ENCODE measurements at places on chromosomes 7 and 10.

- no peak for DNase-seq
Observed at GRCh38 chr7:75847707-75848106, 31.1 kb upstream of the RHBDD2 start.

- no peak for DNase-seq
Observed at GRCh38 chr10:52653263-52653909, 119.2 kb downstream of the MBL2 start.

- DNase-seq, result no peak
Observed at GRCh38 chr10:75042292-75042974, 69.0 kb upstream of the SAMD8 start.

GRCh38 chr7:155198196-155198892 is 99.3 kb upstream of the INSIG1 start:
- no peak for DNase-seq

- no peak for DNase-seq
Observed at GRCh38 chr7:156056534-156056933, 244.3 kb upstream of the SHH start.

DNA sequence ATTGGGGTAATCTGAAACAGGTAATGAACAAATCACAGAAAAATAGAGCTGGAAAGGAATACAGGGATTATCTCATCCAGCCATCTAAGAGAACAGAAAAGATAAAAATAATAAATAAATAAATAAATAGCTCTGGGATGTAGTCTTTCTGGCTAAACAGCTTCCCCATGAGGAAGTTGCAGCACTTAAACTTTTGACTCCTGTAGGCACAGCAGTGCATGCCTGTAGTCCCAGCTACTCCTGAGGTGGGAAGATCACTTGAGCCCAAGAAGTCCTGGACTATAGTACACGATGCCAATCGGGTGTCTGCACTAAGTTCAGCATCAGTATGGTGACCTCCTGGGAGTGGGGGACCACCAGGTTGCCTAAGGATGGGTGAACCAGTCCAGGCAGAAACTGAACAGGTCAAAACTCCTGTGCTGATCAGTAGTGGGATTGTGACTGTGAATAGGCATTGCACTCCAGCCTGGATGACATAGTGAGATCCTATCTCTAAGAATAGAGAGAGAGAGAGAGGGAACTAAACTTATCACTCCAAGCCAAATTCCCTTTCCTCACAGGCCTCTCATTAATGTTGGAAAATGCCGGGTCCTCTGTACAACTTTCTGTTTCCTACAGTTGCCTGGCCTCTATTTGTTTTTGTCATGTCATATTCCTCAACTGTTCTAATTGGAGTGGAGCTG is 61.7 kb upstream of the CDK13 start:
- DNase-seq, result no peak

DNA sequence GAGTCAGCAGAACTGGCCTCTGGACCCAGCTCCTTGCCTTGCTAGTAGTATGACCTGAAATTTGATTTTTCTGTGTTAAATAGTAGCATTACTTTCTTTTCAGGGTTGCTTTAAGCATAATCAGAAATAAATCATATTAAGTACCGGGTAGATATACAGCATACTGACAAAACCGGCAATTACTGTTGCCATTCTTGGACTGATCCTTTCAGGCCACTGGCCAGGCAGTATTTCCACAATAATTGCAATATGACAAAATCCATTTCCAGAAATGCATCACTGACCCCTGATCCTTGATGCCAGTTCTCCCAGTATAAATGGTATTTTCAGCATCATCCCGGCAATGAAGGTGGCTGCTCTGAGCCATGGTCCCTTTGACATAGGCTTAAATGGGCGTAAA is 6.9 kb downstream of the LRIT1 start:
- DNase-seq, result no peak

GRCh38 chr7:54857294-54857693 is 98.3 kb upstream of the SEC61G start:
- no peak for DNase-seq

GRCh38 chr10:91422915-91423314 is 12.8 kb downstream of the HECTD2 start:
- no peak for DNase-seq

- DNase-seq, result no peak
Observed at GRCh38 chr10:95408983-95409873, 118.4 kb upstream of the PDLIM1 start.

DNA sequence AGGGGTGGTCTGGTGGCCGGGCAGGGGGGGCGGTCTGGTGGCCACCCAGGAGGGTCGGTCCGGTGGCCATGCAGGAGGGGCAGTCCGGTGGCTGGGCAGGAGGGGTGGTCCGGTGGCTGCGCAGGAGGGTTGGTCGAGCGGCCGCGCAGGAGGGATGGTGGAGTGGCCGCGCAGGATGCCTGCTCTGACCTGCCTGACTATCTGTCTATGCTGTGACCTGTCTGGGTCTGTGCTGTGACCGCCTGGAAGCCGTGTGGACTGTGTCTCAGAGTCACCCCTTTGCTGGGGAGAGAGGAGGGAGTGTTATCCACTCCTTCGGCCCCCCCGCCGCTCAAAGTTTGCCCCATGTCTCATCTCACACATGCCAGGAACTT is 113.2 kb downstream of the ACTR3B start:
- no peak for DNase-seq

GRCh38 chr10:97542169-97543024 is 30.2 kb upstream of the ANKRD2 start:
- DNase-seq, result peak; percentile 54

DNA sequence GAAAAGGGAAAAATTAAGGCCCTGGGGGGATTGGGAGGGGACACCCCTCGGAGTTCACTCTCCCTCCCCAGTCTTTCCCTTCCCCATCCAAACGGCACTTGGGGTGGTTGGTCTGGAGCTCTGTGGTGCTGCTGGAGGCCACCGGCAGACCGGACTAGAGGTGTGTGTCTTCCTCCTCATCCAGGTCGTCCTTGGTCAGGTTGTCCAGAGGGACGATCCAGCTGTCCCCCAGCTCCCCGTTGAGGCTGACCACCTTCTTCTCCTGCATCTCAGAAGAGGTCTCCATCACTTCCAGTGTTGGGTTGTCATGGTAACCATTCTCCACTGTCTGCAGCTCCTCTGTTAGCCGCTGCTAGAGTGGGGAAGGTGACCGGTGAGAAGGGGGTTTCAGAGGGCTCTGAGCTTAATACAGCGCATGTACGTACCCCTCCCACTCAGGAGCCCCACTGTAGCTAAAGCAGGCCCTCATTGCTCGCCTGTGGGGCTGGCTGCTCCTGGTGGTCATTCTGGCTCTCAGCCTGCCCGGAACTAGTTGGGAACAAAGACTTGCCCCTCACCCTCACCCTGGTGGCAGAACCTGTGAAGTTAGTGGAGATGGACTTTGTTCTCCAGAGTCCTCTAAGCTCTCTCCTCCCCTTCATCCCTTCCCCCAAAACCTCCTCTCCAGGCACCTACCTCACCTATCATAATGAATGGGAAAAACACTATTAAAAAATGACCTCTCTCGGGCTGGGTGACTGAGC is 52.1 kb downstream of the PODXL start:
- DNase-seq, result no peak

DNA sequence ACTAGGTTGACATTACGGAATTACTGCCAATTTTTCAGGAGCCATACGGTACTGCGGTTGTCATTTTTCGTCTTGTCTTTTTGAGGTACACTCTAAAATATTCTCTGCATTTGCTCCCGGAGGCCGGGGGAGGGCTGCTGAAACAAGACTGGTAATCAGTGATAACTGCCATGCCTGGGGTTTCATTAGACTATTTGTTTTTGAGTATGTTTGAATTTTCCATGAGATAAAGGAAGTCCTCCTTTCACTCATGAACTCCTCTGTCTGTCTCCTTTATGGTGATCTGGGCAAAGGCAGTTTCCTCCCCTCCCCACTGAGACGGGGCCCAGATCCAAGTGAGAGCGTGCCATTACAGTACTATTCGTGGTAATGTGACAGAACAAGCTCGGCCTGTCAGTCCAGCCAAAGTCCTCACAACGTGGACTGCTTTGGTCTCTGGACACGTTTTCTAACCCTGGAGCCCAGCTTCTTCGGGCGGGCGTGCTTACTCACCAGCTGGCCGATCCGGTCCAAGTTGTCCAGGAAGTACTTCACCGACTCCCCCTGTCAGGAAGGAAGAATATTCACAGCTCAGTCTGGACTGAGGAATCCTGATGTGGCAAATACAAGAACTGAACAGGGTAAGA is 45.1 kb downstream of the AMZ1 start:
- no peak for DNase-seq

DNA sequence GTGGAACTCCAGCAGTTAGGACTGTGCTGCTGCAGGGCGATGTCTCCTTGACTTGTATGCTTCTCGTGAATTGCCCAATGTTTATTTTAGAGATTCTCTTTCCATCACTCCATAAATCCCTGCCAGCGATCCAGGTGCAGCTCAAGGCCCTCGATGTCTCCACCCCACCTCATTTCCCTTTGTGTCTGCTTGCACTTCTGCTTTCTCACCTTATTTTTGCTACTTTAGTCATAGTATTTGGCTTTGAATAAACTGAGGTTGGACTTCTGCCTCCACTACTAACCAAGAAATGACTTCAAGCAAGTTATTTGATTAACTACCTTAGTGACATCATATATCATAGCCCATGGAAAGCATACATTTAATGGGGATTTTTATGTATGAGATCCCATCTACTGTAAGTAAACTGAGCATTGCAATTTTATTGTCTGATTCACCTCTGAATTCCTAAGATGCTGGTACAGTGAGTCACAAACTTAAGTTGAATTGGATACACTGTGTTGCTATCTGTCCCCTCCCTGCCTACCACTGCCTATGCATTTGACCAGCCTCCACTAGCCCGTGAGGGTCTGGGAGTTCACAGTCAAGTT is 255.8 kb downstream of the ABCA13 start:
- no peak for DNase-seq

DNA sequence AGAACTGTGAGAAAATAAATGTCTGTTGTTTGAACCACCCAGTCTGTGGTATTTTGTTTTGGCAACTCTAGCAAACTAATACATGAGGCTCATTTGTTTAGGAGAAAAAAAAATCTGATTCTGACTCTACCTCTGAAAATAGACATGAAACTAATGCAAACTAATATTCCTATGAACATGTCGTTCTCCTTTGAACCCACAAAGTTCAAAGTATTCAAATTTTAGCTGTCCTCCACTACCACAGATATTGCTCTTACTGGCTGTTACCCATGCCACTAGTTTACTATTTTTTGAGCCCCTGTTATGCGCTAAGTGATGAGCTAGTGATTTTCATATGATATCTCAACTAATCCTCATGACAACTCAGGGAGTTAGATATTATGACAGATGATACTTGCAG is 58.8 kb upstream of the ZNF804B start:
- no peak for DNase-seq

GRCh38 chr10:58157076-58157766 is 110.5 kb downstream of the IPMK start:
- DNase-seq, result no peak

DNA sequence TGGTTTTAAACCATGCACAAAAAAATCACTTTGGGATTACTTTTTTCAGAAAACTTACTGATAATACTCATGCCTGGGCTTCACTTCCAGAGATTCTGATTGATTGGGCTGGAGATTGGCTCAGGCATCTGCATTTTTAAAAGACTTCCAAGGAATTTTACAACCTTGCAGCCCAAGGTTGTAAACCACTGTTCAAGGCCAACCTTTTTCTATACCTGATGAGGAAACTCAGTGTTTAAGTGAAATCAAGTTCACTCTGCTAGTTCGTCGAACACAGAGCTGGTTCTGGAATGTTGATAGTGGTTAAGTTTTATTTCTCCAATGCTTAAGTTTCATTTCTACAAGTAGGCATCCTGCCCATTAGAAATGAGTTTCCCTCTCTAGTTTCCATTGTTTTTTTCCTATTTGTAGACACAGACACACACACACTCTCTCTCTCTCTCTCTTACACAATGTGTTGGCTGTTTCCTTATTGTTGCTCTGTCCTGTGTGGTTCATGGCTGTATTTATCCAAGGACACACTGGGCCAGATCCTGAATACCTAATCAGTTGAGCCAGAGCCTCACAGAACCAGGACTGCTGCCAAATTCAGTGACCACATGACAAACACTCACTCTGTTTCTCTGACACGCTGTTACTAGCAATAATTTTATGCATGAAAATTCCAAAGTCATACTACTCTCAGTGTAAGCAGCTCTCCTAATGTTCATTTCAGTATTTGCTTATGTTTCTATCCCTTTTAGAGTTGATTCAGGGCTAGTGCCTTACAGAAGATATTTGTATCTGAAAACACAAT is 3.7 kb upstream of the IFIT1B start:
- DNase-seq, result no peak

DNA sequence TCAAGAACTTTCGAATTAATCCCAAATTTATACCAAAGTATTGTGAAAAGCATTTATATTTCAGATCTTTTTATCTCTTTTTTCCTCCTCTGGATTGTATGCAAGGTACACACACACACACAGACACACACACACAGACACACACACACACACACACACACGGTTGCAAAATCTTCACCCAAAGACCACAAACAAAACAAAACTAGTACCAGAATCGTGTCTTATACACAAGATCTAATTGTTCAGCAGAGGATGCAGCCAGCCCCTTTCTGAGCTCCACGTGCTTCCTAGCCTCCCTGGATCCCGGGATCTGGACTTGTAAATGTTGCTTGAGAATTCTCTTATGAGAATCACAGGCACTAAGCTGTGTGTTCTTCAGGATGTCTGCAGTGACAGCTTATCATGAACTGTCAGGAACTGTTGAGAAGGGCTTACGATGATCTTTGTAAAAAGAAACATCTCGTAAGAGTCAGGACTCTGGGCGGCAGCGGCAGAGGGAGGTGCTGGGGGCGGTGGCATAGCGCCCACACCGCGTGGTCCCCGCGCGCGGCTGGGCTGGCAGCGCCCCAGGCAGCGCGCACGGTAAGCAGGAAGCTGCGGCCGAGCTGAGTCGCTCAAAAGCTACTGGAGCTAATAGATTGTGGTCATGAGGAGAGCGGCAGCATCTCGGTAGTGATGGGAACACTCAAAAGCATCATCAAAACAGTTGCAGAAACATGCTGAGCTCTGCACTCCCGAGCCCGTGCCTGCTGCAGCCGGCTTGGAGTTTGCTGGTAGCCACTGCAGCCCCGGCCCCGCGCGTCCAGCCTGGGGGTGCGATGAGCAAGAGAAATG is 277.6 kb downstream of the GATA3 start:
- peak; percentile 75 for DNase-seq

DNA sequence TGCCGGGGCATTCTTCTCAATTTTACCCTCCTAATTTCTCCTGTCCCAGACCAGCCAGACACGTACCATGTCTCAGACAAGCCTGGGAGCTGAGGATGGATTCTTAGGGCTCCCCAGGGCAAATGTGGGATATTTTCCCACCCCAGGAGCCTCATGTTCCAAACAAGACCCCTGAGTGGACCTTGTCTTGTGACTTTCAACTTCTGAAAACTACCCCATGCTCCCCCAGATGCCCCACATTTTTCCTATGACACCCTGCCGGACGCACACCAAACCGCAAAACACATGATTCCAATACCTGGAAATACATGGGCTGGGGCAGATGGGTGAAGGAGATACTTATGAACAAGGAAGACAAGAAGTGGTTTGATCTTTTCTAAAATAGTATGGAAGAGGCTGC is 874 bp downstream of the GIMAP5 start:
- DNase-seq, result no peak

- DNase-seq, result peak; percentile 2
Observed at GRCh38 chr10:88270871-88271713, 312.0 kb downstream of the RNLS start.
